ENCODE measurements at places on chromosomes 13 and 19.

DNA sequence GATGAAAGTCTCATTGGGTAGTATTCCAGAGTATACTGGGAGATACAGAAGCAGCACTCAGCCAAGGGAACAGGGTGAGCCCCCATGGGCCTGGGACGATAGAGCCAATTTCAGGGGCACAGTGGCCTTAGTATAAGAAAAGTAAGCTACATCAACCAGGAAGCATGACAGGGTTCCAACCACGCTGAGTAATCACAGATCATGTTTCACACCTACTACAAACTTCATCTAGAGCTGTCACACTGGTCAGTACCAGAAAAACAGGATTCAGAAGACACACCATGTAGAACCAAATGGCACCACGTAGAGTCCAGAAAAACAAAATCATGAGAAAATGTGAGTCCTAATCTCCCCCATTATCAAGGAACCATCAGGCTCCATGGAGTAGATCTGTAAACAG lies 1292.4 kb upstream of the MIR17HG start:
- no peak for DNase-seq

DNA sequence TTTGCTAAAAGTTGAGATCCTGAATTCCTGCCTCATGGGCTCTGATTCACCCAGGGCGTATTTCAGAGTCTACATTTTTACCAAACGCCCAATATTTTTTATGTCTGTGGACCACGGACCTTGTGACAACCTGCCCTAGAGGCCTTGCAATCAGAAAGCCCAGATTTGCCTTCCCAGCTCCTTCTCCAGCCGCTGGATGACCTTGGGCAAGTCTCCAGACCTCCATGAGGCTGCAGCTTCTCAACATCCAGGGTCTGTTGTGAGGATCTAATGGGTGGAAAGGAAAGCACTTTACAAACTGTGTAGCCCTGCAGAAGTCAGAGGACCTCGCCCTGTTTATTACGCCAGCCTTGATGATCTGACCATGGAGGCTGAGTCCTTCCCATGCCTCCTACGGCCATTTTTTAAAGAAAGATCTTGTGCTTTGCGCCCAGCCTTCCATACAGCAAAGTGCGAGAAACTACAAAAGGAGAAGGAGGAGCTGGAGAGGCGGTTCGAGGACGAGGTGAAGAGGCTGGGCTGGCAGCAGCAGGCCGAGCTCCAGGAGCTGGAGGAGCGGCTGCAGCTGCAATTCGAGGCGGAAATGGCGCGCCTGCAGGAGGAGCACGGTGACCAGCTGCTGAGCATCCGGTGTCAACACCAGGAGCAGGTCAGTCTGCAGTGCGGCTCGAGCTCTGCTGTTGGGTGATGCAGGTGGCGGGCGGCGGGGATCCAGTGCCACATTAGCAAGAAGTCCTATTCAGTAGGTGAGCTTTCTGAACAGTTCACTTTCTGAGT lies 115.6 kb downstream of the SLC7A1 start:
- DNase-seq: no peak

DNA sequence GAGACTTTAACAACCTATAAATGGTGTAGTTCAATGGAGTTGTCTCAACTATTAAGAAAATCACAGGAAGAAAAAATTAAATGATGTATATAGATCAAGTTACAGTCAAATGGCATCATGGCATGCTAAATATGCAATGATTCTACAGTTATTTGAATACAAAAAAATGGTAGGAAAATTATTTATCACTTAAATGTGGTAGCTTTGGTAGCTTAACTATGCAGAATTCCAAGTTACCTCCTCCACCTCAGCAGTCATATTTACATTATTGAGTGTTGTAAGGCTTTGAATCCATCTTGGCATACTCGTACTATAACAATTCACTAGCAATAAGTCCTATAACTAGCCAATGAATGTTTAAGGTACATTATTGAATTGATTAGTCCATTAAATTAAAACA lies 36.8 kb downstream of the CAB39L start:
- no peak for DNase-seq

GRCh38 chr19:11887611-11888531 lies at the start of gene ZNF69:
ZNF69 (plus strand) TSS chr19:11887782; CDS start chr19:11887924, 142 bp downstream.
- peak; percentile 36 for DNase-seq

DNA sequence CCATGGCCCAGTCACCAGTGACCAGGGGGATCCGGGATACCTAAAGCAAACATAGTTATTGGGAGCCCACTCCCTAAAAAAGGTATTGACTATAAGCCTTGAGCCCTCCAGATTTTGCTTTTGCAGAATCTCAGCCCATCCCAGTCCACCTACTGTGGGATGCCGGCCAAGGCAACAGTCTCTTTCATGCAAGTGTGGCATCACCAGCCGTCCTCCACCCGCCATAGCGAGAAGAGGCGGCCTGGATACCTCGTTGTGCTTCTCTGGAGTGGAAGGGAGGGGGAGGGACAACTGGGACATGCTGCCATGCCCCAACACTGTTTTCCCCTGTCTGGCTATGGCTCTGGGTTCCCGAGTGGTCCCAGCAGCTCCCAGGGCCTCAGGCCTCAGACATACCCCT lies 123.4 kb downstream of the DPF1 start:
- no peak for DNase-seq

- DNase-seq: no peak
Measured at GRCh38 chr13:42258747-42259146, 13.2 kb upstream of the AKAP11 start.

DNA sequence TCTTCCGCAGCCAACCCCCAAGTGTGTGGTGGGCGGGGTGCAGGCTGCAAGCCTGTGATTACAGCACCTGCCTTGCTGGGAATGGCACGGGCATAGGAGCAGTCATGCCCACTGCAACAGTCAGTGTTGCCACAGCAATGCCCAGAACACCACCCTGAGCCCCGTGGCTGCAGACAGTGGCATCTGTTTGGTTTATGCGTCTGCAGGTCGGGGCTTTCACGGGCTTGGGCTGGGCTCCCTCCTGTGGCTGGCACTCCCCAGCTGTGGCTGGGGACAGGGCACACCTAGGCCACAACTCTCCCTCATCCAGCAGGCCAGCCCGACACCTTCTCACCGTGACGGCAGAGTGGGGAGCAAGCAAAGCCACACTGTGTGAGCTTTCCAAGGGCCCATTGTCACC lies 115.3 kb upstream of the C1QTNF9B start:
- DNase-seq: no peak

DNA sequence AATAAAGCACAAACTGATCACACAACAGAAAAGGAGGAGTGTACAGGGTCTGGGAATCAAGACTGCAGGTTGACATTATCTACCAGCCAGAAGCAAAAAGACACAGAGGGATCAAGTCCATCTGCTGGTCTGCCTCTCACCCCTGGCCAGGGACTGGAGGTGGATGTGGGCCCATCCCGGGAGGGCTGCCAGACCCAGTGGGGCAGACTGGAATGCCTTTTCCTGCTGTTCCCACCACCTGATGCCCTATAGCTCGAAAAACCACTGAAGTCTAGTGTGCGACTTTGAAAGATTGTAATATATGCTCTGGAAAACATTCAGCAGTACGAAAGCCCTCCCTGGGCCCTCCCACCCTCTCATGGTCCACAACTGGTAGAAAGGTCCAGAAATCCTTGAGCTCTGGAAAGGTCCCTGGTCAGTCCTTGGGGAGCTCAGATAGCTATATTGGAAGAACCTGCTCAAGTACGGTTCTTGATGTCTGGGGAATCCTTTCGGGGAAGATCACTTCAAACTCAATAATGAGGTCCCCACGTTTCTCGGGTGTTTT lies 2.6 kb downstream of the DNAJB1 start:
- DNase-seq: no peak

GRCh38 chr19:33815380-33816340 lies 19.0 kb downstream of the KCTD15 start:
- DNase-seq: no peak

DNA sequence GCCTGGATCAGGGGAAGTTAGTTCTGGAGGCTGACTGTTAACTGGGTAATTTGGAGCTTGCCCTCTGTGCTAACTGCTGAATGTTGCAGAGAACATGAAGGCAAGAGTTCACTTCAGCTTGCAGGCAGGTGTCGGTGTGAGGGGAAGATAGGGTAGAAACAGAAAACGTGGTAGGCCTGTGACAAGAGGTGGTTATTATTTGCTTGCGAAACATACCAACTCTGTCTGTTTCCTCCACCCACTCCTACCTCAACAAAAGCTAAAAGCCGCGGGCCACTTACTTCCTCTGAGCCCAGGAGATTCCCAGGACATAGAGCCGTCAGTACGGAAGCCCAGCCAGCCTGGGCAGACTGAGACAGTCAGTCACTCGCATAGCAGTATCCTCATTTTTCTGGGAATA lies 119.2 kb upstream of the ABCC4 start:
- no peak for DNase-seq

DNA sequence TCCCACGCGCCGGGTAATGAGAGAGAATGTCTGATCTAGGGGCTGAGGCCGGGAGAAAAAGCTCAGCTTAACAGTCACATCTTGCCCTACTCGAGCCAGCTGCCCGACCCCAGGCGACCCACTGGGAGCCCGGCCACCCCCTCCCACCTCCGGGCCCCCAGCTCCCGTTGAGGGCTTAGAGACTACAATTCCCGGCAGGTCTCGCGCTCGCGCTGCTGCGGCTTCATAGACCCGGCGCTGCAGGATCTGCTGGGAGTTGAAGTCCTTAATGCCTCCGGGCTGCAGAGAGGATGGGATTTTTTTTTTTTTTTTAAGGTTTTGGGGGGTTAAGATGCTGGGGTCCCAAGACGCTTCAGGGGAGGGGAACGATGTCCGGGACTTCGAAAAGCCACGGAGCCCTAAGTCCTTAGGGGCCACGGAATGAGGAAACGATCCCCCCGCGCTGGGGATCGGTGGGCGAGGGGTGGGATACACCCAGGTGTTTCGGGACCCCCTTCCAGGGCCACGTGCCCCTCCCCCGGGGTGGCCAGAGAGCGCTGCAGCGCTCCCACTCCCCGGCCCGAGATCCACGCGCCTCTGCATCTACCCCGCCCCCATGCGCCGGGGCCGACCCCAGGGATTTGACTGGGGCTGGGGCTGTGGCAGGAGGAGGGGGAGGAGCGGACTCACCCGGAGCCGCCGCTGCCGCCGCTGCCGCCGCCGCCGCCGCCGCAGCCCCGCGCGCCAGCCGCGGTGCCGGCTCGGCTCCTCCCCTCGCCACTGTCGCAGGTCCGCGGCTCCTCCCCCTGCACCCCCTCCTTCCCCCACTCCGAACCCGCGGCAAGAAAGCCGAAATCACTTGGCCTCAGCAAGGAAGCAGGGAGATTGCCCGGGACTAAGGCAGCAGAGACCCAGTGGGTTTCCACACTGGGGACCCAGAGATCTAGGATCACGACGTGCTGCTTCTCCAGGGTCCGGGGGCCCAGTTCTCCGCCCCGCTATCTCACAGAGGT lies at the start of gene SYT3:
SYT3 (minus strand) TSS at position 761 of the 992 bp plus-strand sequence. CDS start 2,470 bp downstream, outside the sequence.
- no peak for DNase-seq

DNA sequence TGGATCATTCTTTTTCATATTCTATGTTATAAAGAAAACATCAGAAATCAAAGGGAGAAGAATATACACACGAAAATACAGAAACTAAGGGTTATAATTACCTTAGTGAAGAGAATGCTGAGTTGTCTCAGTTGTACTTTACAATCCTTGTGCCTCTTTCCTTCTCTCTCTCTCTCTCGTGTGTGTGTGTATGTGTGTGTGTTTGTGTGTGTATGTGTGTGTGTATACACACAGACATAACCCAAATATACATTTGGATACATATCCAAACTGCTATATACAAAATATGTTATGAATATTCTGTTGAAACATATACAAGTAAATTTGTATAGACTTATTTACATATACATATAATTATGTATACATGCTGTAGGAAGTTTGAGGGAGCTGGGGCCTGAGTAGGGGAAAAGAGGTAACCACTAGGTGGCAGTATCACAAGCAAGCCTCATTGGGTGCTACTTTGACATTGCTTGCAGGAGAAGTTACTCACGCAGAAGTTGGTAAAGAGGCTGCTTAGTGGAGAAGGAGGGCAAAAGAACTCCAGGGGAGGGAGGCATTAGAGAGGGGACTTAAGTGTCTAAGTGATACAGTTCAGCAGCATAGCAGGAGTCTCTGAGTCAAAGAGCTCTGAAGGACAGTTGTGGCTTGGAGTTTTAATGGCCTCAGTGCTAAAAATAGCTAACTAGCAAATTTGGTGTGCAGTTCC lies 465.1 kb upstream of the PCDH20 start:
- DNase-seq: no peak

- DNase-seq: no peak
Measured at GRCh38 chr19:43460362-43461016, 4.9 kb downstream of the LYPD3 start.

- DNase-seq: no peak
Measured at GRCh38 chr19:33841685-33842084, 45.0 kb downstream of the KCTD15 start.

GRCh38 chr19:42185277-42185676 lies 32.2 kb downstream of the DEDD2 start:
- no peak for DNase-seq

- no peak for DNase-seq
Measured at GRCh38 chr19:41811981-41812380, 15.6 kb downstream of the CEACAM3 start.

DNA sequence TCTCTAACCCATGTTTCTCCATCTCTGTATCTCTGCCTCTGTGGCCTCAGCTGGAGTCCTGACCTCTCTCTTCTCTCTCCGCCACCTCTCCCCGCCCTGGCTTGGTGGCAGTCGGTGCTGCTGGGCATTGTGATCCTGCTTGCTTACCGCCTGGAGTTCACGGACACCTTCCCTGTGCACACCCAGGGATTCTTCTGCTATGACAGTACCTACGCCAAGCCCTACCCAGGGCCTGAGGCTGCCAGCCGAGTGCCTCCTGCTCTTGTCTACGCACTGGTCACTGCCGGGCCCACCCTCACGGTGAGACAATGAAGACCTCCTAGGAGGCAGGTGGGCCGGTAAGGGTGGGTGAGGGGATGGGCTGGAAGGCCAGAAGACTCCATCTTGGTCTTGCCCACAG lies 4.2 kb downstream of the PLPPR2 start:
- DNase-seq: no peak

DNA sequence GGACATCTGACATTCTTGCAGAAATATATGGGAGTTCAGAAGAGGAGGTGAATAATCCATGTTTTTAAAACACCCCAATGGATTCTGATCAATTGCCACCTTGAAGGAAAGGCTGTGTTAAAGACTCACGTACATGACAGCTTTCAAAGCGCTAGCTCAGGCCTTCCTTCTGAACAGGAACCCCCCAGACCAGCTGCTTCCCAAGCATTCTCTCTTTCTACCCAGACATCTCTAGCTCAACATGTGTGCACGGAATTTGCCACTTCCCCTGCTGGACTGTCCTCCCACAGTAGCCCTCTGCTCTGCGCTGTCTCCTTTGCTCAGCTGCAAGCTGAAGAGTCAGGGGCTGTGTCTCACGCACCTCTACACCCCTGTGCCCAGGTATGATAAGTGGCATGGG lies 54.5 kb downstream of the STK24 start:
- no peak for DNase-seq

- no peak for DNase-seq
Measured at GRCh38 chr13:20403826-20404225, 121.8 kb downstream of the CRYL1 start.

GRCh38 chr19:6999933-7000332 lies 21.3 kb downstream of the MBD3L2B start:
- DNase-seq: no peak

DNA sequence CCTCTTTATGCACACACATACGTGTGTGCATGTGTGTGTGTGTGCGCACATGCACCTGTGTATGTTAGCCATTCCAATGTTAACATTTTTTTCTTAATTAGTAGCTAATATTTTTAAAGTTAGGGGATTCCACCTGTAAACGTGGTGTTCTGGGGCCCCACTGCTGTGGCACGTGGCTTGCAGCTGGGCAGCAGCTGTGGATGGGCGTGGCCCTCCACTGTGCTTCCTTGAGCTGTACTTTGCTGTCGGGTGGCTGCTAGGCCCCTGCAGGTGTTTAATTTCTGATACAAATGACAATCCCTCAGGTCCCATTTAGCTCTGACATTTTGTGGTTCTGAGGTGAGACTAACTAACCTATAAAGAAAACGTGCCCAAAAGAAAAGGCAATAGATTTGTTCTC lies 58.9 kb upstream of the GJB6 start:
- no peak for DNase-seq
